Activated CD8-positive, alpha-beta T cell treated with anti-CD3 and anti-CD28 coated beads for 36 hours (primary cell): ENCODE measurements at places on chromosomes 2 and 18. TPM values are rescaled to one million over a fixed set of nuclear protein-coding genes. Genes with fewer than 3 reads are reported as not detected.

TP53I3 gene
- total RNA-seq: 2.6 TPM

GAL3ST2 gene
- 0.89 TPM for total RNA-seq

GRCh38 chr18:76385681-76385975 is 109.4 kb downstream of the ZNF516 start:
- no peak for DNase-seq
- H3K36me3 ChIP-seq: peaks cover 2% of the 10 kb centered on the region
- H3K4me1 ChIP-seq: peaks cover 23% of the 10 kb centered on the region
- no peak overlapping the region for H3K4me3 ChIP-seq

GRCh38 chr2:238240757-238241711 is 1.2 kb upstream of the HES6 start:
- H3K36me3 ChIP-seq: peaks cover 14% of the 10 kb centered on the region
- peaks cover 26% of the 10 kb centered on the region for H3K27me3 ChIP-seq
- no peak overlapping the region for H3K27ac ChIP-seq
- no peak for DNase-seq
- peaks cover 2% of the 10 kb centered on the region for H3K4me1 ChIP-seq

DNA sequence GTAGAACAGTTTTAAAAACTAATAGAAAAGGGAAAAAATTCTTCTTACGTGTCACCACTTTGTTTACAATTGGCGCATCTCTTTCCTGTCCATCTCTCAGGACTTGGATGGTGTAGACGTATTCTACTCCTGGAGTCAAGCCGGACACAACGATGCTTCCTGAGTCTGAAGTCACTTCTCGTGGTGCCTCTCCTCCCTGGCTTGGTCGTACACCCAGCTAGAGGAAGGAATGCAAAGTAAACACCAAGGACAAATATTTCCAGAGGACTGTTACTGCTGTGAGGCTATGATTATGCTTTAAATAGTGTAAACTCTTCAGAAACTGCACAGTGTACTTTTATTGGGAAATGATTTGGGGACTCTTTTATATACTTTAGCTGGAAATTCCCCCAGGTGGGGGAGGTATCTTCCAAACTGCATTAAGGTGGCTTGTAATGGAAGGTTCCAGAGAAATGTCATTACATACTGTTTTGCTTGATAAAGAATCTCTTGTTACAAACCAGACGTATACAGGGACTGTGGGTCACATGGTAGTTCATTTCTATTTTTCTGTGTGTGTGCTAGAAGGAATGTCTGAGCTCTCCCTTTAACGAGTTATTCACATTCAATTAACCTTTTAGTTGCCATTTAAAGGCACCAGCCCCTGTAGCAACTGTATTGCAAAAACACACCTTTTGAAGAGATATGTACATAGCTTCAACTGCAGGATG is 38.1 kb downstream of the FN1 start:
- no peaks in the 10 kb centered on the region for H3K4me1 ChIP-seq
- no peaks in the 10 kb centered on the region for H3K36me3 ChIP-seq
- no peak for DNase-seq
- no peak overlapping the region for H3K27ac ChIP-seq

- no peaks in the 10 kb centered on the region for H3K4me1 ChIP-seq
- no peaks in the 10 kb centered on the region for H3K36me3 ChIP-seq
- no peak for DNase-seq
- H3K4me3 ChIP-seq: no peak overlapping the region
- no peak overlapping the region for H3K27ac ChIP-seq
These were observed 316.2 kb downstream of the PDE11A start for GRCh38 chr2:177756336-177756735.

GRCh38 chr2:117514371-117514770 is 300.1 kb upstream of the DDX18 start:
- H3K27me3 ChIP-seq: no peaks in the 10 kb centered on the region
- H3K36me3 ChIP-seq: no peaks in the 10 kb centered on the region
- no peak for DNase-seq
- H3K4me3 ChIP-seq: no peak overlapping the region

- DNase-seq: no peak
- H3K27me3 ChIP-seq: peaks cover 2% of the 10 kb centered on the region
- H3K4me1 ChIP-seq: no peaks in the 10 kb centered on the region
- H3K36me3 ChIP-seq: no peaks in the 10 kb centered on the region
These were observed 210.8 kb upstream of the ZEB2 start for GRCh38 chr2:144730711-144731110.

- H3K4me3 ChIP-seq: no peak overlapping the region
- H3K27ac ChIP-seq: no peak overlapping the region
- H3K27me3 ChIP-seq: no peaks in the 10 kb centered on the region
These were observed 1795.7 kb upstream of the PIK3C3 start for GRCh38 chr18:40159141-40160017.
